Activated CD8-positive, alpha-beta memory T cell treated with anti-CD3 and anti-CD28 coated beads for 1 hour (primary cell): ENCODE measurements at places on chromosomes 13 and 19.

DNA sequence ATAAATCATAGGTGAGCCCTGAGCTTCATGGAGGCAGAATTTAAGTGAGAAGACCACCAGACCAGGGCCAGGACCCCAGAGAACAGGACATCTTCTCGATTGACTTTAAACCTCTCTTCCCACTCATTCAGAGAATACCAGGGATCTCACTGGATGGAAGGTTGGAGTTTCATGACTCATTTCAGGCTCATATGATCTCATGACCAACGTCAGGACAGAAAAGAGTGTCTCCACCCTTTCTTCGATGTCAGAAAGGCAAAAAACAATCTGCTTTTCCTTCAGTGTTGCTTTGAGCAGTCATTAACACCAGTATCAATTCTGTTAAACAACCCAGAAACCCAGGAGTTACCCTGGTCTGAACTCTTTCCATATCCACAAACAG is 361.0 kb downstream of the KLF12 start:
- DNase-seq: no peak

GRCh38 chr19:17091758-17092333 is 16.3 kb downstream of the MYO9B start:
- no peak for DNase-seq

GRCh38 chr13:48859272-48860105 is 116.2 kb upstream of the FNDC3A start:
- no peak for DNase-seq

- DNase-seq: no peak
Observed at GRCh38 chr19:46364359-46364758, 17.5 kb downstream of the PPP5C start.

DNA sequence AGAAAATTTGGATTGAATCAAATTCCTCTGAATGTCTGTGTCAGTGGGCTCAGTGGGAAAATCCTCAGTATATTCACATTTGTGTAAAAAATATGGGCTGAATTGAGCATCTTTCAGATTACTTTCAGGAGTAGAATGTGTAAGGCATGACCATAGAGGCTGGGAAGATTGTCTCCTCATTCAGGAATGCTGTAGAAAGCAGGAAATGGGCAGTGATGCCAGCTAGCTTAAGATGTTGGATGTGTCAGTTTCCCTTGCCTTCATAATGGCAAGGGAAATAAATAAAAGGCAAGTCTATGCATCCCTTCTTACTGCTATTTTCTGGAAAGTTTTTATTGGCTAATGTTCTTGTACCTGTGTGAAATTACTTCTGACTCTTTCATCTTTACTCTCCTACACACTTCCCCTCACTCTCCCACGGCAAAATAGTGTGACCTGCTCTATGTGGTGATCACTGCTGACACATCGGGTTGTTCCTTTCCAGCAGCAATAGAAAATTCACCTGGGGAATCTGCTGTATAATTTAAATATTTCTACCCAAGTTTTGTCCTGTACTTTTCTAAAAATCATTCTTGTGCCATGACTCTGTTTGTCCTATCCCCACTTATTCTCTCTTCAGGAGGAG is 103.2 kb downstream of the LMO7 start:
- no peak for DNase-seq

DNA sequence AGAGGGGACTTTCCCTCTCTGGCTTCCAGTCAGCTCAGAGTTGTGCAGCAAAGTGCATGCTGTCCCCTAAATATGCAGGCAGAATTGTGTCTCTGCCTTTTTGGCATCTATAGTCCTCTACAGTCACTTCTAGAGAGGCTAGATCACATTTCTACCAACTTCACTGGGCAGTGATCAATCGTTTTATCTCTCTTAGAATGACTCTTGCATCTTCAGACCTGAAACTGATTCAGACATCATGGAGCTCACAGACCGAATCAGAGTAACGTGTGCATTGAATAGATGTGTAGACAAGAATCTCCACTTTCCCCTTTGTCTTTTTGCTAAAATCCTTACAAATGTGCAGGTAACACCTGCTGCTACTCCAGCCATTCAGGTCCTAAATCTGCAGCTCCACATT is 6.2 kb downstream of the ZNF253 start:
- DNase-seq: no peak

DNA sequence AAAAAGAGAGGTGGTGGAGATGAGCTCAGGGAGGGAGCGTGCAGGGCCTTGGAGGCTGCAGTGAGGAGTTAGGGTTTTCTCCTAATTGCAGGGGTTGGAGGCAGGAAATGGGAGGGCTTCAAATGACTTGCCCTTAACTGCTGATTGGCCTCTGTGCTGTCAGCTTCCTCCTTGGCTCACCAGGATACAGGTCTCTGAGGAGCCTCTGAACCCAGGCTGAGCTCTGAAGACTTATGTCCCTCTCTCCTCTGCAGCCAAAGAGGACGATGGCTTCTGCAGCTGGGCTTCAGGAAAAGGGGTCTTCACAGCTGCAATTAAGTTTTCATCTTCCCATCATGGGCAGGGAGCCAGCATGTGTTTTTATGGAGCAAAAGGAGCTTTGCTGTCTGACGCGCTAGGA is 6.7 kb upstream of the RANBP3 start:
- DNase-seq: no peak

GRCh38 chr13:21347753-21348318 is 111.3 kb downstream of the ZDHHC20 start:
- no peak for DNase-seq

- no peak for DNase-seq
Observed at GRCh38 chr13:95948656-95949055, 104.5 kb downstream of the UGGT2 start.

GRCh38 chr13:52931131-52931530 is 82.7 kb upstream of the PCDH8 start:
- no peak for DNase-seq

GRCh38 chr13:98299966-98300350 is 122.9 kb upstream of the RNF113B start:
- DNase-seq: no peak

- DNase-seq: no peak
Observed at GRCh38 chr13:26308250-26308649, 54.3 kb downstream of the CDK8 start.

DNA sequence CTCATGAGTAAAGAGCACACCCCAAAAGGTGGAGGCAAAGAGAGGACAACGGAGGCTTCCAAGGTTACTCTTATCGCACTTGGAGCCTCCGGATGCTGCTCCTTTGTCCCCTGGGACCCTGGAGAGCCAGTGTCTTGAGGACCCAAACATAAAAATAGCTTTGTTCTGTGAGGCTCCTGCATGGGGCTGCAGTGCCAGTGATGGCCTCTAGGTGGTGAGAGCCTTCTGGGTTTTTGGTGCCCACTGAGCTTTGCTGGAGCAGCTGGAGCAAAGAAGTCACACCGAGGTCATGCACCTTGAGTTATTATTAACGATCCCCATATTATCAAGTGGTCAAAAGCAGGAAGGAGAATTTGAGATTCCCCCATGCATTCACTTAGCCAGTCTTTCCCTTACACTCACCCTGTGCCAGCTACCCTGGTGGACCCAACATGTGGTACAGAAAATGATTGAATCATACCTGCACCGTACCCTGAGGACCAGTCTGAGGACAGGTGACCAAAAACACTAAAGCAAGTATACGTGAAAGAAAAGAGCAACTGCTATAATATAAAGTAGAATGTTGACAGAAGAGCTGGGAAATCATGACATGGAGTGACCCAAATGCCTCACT is 41.5 kb downstream of the ZNF682 start:
- DNase-seq: no peak

GRCh38 chr19:51695088-51695487 is 2.0 kb downstream of the SPACA6 start:
- DNase-seq: no peak

- DNase-seq: no peak
Observed at GRCh38 chr19:58338825-58339558, 12.2 kb downstream of the ZSCAN22 start.

DNA sequence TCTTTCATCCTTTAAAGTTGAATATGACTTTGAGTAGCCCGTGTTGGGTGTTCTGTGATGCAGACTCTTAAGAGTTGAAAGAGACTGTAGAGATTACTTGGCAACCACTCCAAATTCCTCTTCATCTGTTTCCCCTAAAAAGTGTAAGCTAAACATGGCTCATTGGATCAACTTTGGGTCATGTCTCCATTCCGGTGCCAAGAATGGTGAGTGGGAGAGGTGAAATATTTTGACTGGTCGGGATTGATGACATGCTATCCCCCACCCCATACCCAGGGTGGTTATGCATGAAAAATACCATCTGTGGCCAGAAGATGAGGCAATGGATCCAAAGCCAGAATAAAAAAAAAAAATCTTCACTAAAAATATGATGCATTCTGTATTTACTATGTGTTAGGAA is 281.3 kb upstream of the SOX21 start:
- no peak for DNase-seq

- no peak for DNase-seq
Observed at GRCh38 chr13:109428146-109428545, 358.2 kb downstream of the IRS2 start.

DNA sequence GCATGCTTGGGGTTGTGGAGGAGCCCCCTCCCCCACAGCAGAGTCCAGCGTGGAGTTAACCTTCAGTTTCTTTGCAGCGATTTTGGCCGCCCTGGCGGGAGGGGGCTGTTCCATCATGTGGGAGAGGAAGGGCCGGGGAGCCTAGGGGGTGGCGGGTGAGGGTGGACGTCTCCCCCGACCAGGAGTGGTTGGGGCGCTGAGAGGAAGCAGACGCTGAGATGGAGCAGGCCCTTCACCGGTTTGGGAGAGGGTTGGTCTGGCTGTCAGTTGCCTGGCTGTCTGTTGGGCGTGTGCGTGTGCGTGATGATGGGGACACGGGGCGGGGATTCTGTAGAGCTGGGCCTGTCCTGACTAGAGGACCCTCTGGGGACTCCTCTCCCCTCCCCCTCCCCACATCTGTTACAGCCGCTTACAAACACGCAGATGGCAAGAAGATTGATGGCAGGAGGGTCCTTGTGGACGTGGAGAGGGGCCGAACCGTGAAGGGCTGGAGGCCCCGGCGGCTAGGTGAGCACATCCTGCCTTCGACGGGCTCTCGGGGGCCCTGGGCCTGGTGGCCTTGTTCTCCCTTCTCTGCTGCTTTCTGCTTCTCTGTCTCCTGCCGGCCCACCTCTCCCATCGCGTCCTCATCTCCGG is 9.8 kb upstream of the LIN7B start:
- DNase-seq: no peak

GRCh38 chr13:49060678-49061387 is 85.1 kb downstream of the FNDC3A start:
- DNase-seq: no peak

DNA sequence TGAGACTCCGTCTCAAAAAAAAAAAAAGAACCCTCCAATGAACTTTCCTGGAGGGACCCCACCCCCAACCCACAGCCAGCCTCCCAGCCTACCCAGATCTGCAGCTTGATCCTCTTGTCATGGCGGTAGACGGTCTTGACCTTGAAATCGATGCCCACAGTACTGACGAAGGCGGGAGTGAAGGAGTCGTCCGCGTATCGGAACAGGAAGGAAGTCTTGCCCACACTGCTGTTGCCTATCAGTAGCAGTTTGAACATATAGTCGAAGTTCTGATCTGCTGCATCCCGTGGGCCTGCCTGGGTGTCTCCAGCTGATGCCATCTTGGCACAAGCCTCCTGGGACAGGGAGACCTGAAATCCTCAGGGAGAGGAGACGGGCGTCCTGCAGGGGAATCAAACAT is 2.4 kb downstream of the RAB3D start:
- DNase-seq: no peak
